ENCODE measurements at places on chromosomes 4 and X.

GRCh38 chr4:112894951-112895350, 154.5 kb upstream of the ANK2 start:
- no peak for DNase-seq

DNA sequence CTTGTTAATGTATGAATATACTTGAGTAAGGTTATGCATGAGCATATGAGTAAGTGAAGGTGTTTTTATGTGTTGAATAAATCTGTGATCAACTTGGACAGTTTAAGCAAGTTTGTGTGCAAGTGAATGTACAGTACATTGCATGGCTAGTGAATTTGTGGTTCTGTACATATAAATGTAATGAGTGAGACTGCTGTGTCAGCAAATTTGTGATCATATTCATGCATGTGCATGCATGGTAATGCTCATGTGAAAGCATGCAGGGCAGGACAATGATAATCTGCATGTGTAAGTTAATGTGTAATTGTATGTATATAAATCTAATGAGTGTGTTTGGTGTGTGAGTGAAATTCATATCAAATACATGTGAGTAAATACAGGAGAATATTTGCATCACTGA, 188.5 kb downstream of the PWWP3B start:
- no peak for DNase-seq

- DNase-seq = no peak
These were observed 468.6 kb upstream of the FAT1 start for GRCh38 chr4:187192266-187192665.

GRCh38 chr4:6886886-6887285, 22.7 kb upstream of the TBC1D14 start:
- DNase-seq = no peak

Measured in OCI-LY7 (cell line).